ENCODE measurements at places on chromosomes 16 and 17.

DNA sequence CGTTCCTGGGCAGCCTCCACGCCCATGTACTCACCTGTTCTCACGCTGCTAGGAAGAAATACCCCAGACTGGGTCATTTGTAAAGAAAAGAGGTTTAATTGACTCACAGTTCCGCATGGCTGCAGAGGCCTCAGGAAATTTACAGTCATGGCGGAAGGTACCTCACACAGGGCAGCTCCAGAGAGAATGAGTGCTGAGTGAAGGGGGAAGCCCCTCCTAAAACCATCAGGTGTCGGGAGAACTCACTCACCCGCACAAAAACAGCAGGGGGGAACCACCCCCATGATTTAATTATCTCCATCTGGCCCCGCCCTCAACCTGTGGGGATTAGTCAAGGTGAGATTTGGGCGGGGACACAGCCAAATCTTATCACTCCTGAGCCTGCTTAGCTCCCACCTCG is 18.2 kb downstream of the RAB40C start:
- DNase-seq = no peak

DNA sequence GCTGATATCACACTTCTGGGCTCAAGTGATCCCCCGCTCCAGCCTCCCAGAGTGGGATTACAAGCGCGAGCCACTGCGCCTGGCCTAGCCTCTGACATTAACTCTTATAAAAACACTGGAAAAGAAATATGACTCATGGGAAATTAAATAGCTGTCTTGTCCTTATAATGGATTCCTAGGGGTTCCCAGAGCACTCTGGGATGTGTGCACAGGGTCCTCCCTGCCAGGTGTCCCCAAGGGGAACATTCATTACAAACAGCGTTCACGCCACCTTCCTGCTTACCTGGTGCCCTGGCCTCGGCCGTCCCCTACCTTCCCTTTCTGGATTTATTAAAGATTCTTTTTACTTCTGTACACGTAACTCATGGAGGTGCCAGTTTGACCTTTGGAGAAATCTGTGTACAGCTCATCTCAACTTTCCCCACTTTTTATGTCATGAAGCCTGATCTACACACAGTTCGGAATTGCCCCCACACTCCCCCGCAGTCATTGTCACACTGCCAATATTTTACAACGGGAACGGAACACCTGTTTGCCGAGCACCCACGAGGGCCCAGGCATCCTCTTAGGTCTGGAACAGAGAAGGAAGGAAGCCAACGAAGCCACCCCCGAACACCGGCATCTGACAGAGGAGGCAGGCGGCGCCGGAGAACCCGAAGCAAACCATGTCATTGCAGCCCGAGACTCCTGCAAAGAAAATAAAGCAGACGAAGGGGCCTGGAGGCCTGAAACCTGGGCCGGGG is 39.7 kb upstream of the MEAK7 start:
- DNase-seq = no peak

DNA sequence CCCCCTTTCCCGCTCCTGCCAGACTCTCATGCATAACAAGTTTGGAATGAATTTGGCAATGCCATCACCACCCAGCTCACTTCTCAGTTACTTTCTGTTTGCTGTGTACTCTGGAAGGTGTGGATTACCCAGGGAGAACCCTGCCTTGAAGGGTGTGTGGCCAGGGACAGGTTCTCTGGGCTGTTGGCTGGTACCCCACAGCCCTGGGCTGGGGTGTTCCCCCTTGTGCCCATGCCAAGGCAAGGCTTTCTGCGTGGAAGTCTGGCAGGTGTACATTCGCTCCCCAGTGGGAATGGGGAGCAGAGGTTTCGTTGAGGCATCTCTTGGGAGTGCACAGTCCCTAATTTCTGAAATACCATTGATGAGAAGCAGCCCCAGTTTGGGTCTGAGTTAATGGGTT is 187.7 kb downstream of the CCDC182 start:
- DNase-seq = no peak

DNA sequence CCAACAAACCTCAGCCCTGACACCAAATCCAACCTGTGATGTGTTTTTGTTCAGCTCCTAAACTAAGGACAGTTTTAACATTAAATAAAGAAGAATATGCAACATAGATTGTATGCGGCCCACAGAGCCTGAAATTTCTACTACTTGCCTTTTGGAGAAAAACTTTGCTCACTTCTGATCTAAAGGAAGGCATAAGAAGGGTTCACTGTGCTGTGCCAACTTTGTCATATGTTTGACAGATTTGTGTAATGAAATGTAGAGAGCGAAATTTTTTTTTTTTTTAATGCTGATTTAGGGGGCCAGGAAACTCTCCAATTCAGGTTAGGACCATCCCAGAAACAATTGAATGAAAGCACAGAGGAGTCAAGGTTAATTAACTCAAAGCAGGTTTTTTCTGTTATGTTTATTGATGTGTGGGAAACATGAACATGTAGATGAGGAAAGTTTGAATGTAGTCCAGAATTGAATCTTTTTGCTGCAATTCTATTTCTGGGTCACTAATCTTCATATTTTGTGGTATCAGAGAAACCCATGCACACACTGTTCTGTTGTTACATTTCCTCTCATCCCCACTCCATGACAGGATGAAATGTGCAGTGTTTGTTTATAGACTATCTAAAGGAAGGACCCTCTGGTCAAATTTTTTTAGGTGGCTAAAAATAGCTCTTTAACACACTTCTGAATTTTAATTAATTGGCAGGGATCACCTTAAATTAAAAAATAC is 71.5 kb downstream of the TAOK1 start:
- no peak for DNase-seq

DNA sequence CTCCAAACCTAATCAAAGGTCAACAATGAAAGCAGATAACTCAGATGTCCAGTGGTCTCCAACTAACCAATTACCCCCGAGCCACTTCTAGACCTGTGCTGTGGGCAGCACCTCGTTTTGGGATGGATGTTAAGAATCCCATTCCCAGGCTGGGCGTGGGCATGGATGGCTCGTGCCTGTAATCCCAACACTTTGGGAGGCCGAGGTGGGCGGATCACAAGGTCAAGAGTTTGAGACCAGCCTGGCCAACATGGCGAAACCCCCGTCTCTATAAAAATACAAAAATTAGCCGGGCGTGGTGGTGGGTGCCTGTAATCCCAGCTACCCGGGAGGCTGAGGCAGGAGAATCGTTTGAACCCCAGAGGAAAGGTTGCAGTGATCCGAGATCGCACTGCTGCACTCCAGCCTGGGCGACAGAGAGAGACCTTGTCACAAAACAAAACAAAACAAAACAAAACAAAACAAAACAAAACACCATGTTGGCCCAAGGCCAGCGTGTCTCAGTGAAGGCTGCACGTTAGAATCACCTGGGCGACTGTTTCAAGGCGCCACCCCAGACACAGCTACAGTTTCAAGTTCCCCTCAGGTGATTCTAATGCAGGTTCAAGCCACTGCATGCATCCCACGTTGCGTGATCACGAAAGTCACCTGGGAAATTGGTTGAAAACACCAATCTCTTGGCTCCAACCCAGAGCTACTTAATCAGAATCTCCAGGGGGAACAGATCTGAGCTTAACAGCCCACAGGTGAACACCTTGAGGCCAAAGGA is 21.3 kb downstream of the COX4I1 start:
- DNase-seq = no peak

GRCh38 chr16:29641561-29641960 is 21.5 kb upstream of the SPN start:
- no peak for DNase-seq

GRCh38 chr17:68505951-68506350 is 6.3 kb upstream of the PRKAR1A start:
- DNase-seq = no peak

GRCh38 chr17:16342979-16343378 is 10.3 kb downstream of the CENPV start:
- DNase-seq = peak; percentile 47

DNA sequence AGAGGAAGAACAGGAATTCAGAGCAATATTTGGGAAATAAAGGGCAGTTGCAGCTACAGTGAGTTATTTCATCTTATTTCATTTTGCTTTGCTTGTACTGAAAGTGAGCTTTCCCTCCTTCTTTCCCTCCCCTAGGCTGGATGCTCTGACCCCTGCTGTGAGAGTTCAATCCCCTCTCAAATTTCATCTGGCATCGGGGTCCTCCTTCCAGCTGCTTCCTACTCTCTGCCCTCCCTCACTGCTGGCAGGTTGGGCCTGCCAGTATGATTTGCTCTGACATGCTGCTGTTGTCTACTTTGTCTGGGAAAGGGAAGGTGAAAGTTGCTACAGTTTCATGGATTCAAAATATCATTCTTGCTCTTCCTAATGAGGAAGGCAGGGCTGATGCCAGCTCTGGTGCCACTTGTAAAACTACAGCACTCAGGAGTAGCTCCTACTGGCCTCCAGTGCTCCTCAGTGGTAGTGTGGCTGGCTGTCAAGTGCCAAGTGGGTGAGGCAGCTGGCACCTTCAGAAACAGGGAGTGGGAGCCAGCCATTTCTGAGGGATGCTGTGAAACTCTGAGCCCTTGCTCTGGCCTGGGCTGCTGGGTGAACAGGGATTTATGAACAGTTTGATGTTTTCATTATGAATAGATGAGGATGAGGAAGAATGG is 408.6 kb downstream of the HAPSTR1 start:
- no peak for DNase-seq

GRCh38 chr17:13560935-13561334 is 40.8 kb downstream of the HS3ST3A1 start:
- no peak for DNase-seq

GRCh38 chr17:35460354-35460851 is 11.8 kb upstream of the SLFN13 start:
- no peak for DNase-seq

GRCh38 chr16:19213885-19214284 is 45.8 kb downstream of the SYT17 start:
- DNase-seq = no peak

DNA sequence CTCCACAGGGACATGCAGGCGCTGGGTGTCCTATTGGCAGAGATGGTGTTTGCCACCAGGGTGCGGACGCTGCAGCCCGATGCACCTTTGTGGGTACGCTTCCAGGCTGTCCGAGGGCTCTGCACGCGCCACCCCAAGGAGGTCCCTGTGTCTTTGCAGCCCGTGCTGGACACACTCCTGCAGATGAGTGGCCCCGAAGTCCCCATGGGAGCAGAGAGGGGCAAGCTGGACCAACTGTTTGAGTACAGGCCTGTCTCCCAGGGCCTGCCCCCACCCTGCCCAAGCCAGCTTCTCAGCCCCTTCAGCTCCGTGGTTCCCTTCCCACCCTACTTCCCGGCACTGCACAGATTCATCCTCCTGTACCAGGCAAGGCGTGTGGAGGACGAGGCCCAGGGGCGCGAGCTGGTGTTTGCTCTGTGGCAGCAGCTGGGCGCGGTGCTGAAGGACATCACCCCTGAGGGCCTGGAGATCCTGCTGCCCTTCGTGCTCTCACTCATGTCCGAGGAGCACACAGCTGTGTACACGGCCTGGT is 2.8 kb downstream of the WDR81 start:
- DNase-seq = no peak

DNA sequence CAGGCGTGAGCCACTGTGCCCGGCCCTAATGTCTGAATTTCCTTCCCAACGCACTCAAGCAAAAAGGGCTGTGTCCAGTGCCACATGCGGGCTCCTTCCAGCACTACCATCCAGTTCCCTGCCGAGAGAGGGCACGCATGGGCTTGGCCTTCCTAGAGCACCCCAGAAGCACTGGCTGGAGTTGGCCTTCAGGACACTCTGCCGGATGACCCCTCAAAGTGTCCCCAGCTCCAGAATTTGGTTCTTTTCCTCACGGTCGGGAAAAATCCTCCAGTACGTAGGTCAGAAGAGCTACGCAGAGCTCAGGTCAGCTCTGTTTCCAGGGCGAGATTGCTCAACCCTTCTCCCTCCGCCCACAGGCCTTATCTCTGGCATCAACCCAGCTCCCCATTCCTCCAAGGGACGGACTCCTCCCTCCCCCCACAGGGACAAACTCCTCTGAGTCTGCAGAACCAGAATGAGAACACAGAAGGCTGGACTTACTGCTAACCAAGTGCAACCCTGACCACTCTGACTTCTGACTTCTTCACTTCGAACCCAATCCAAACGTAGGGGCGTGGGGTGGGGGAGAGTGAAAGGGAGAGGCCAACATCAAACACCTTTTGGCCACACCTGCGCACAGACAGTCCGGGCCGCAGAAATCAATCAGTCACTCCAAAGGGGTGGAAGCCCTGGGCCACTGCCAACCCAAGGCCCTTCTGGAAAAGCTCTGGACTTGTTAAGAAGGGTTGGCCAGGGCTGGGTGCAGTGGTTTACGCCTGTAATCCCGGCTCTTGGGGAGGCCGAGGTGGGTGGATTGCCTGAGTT is 3.6 kb downstream of the CDC42EP4 start:
- DNase-seq = no peak

GRCh38 chr16:48182979-48183537 is 27.3 kb upstream of the ABCC12 start:
- DNase-seq = no peak

GRCh38 chr17:79626156-79626890 is 15.5 kb upstream of the RBFOX3 start:
- DNase-seq = no peak

- DNase-seq = no peak
These were observed 73.1 kb downstream of the SREBF1 start for GRCh38 chr17:17763734-17764133.

GRCh38 chr17:62712171-62712581 is 84.7 kb downstream of the MRC2 start:
- peak; percentile 45 for DNase-seq

- no peak for DNase-seq
These were observed 81.6 kb downstream of the ARHGAP23 start for GRCh38 chr17:38509772-38510420.

DNA sequence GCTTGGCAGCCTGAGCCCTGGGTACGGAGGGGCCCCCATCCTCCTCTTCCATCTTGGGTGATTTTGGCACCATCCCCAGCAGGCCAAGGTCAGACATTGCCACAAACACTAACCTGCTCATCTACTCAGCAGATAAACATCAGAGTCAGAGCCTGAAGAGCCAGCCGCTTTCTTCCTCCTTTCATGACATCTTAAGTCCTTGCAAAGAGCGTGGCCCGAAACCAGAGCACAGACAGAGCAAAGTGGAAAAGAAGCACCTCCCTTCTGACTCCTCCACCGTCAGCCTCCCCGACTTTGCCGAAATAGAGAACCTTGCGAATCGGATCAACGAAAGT is 60.4 kb upstream of the RPH3AL start:
- DNase-seq = no peak

- no peak for DNase-seq
These were observed 2.4 kb downstream of the PPM1D start for GRCh38 chr17:60602385-60602742.

- DNase-seq = no peak
These were observed 3.7 kb downstream of the KLHDC4 start for GRCh38 chr16:87762071-87762571.

- DNase-seq = no peak
These were observed 1.8 kb upstream of the CISD3 start for GRCh38 chr17:38728290-38728831.

GRCh38 chr16:15966836-15967546 is 17.6 kb downstream of the ABCC1 start:
- no peak for DNase-seq

- DNase-seq = no peak
These were observed 12.3 kb upstream of the SPN start for GRCh38 chr16:29650771-29651170.

GRCh38 chr16:83948914-83949723 is 3.9 kb upstream of the OSGIN1 start:
- no peak for DNase-seq

GRCh38 chr17:81665205-81666091 is 957 bp downstream of the OXLD1 start:
- no peak for DNase-seq

GRCh38 chr17:67481808-67482207 is 104.7 kb downstream of the PITPNC1 start:
- DNase-seq = no peak

All from spinal cord (tissue), 10 donors.